ENCODE measurements at places on chromosomes 2 and 18.

- peak; percentile 72 for DNase-seq
Observed at GRCh38 chr2:31333527-31334183, 80.9 kb downstream of the XDH start.

DNA sequence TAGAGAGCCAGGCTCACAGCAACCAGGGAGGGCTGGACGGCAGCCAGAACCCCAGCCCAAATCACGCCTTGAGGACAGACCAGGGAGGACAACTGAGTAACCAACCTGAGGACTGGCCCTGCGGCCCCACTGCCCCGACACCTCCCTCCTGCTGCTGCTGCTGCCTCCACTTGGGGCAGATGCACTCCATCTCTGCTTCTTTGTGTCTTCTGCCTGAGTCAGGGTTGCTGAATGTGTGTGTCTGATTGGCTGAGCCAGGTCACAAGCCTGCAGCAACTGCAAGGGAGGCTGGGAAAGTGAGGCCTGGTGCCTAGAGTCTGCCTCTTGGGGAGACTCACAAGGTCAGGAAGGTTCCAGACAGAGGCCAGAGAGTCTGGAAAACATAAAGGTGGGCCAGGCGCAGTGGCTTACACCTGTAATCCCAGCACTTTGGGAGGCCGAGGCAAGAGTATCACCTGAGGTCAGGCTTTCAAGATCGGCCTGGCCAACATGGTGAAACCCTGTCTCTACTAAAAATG, 83.4 kb downstream of the ZFP36L2 start:
- no peak for DNase-seq

GRCh38 chr2:220071696-220072095, 444.3 kb downstream of the SLC4A3 start:
- no peak for DNase-seq

DNA sequence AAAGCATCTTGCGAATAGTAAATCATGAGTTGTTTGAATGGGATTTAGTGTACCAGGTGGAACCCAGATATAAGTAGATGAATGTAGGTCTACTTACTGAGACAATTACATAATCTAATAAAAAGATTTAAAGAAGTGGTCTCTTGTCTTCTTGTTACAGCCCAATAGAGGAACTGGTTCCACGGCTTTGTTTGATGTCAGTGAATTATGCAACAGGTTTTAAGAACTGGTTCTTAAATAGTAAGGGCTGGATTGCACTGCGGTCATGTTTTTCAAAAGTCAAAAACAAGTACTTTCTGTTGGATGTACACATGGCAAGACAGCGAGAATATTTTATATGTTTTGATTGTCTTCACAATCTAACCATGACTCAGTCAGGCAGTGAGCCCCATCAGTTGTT, 15.4 kb upstream of the SLC9A2 start:
- DNase-seq = no peak

GRCh38 chr2:134206031-134206430, 47.8 kb upstream of the MGAT5 start:
- DNase-seq = no peak

DNA sequence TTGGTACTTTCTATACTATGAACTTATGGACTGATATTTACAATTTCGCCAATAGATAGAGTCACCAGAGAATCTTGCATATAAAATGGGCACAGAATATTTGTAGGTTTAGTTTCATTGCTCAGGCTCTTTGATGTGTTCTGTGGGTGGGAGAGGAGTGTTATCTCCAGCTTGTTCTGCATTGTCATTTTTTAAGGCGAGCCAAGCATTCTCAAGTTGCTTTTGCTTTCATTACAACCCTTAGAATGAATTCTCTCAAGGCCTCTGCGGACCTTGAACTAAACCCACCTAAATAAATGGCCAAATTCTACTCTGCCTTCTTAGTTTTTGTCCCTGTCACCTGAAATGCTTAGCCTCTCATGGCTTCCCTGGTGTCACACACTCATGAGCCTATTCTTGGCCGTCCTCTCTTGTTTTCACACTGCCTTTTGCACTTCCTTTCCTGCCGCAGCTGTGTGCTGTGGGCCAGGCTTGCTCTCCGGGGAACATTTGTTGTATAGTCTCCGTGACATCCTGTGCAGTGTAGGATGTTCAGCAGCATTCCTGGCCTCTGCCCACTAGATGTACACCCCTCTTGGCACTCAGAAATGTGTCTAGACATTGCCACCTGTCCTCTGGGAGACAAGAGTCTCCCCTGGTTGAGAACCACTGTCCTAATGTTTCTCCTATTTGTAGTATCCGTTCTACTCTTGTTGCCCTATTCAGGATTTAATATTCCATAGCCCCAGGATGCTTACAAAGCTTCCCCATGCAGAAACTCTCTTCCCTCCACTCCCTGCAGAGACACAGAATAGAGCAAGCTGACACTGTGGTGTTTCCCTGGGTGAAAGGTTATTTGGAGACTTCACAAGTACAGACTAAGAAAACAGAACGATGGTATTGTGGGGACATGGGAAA, 255.6 kb downstream of the PTPRM start:
- no peak for DNase-seq

GRCh38 chr18:3248658-3249359, 1.2 kb downstream of the MYL12A start:
- DNase-seq = peak; percentile 39

DNA sequence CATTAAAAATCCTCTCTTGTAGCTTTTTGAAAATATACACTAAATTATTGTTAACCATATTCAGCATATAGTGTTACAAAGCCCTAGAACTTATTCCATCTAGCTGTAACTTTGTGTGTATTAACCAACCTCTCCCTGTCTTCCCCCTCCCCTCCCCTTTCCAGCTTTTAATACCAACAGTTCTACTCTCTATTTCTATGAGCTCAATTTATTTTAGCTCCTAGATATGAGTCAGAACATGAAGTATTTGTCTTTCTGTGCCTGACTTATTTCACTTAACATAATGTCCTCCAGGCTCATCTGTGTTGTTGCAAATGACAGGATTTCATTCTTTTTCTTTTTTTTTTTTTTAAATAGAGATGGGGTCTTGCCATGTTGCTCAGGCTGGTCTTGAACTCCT, 45.1 kb downstream of the GPD2 start:
- no peak for DNase-seq

DNA sequence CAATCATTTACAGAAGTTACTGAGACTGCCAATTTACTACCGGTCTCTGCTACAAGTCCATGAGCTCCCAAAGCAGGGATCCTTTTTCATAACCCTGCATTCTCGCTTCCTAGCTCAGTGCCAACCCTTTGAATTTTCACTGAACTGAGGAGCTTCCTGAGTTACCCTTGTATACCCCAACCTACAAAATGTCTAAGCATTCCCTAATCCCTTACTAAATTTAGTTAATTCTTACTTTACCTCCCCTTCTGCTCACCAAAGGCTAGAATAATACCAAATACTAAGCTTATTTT, 9.6 kb downstream of the MAT2A start:
- no peak for DNase-seq

DNA sequence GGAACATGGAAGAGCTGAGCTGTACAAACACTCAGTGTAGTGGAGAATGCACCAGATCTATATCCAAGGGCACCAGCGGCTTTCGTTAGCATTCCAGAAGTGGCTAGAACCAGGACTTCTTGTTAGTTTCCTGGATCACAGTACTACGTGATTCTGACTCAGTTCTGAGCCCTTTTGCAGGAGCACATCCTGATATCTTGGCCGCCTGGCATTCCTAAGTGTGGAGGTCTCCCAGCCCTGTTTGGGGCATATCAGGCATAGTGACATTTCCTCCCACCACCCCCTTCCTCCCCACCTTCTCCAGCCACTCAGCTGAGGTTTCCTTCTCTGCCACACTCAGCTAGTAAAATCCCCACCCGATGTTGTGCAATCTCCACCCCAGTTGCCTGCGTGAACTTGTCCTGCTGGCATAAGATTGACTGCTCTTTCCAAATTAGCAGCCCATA, 63.4 kb downstream of the BMP10 start:
- no peak for DNase-seq

DNA sequence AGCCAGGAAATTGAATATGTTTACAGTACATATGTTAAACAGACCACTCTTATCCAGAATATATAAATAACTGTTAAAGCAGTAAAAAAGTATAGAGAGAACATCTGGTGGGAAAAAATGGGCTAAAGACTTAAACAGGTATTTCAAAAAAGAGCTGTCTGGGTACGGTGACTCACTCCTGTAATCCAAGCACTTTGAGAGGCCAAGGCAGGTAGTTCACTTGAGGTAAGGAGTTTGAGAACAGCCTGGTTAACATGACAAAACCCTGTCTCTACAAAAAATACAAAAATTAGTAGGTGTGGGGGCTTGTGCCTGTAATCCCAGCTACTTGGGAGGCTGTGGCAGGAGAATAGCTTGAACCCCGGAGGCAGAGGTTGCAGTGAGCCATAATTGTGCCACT, 171.4 kb upstream of the FSIP2 start:
- no peak for DNase-seq

DNA sequence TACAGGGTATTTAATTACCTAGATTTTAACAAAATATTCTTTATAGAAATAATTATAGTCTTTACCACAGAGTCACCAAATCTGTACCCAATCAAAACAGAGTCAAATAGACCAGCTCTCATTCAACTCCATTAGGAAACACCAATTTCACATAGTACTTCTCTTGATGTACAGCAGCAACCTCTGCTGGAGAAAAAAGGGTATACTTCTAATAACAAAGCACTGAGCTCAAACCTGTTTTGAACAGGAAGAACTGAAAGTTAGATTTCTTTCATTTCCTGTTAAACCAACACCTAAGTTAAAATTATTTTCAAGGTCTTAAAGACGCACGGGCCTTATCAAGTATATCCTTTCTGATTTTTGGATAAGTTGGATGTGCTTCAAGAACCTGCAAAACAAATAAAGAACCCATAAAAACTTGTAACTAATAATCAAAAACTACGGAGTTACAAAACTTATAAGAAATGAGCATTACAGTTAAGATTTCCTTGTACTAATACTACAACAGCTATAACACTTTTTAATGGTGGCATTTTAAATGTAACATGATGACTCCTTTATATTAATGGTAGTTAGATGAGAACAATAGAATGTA, 79.0 kb downstream of the TTC21B start:
- DNase-seq = no peak

DNA sequence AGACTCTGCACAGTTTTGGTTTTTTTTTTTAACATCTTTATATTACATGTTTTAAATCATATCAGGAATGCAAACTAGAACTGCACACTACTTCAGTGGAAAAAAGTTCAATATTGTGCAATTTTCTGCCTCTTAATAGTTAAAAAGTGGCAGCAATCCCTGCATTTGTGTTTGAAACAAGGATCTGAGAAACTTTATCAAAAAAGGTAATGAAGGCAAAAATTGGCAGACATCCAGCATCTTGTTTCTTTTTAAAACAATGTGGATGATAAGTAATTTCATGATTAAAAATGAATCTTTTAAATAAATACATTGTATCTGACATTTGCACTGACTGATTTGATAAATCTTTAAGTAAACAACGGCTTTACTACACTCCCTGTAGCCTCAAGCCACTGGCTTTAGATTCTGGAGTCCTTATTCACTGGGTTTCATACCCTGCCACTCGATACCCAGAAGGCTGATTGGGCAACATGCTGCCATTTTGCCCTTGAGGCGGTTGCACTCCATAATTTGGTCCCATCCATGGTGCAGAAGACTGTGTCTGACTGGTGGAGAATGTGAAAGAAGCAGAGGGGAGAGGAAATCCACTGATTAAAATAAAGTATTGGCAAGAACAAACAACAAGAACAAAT, 21.6 kb upstream of the C2orf42 start:
- DNase-seq = no peak

DNA sequence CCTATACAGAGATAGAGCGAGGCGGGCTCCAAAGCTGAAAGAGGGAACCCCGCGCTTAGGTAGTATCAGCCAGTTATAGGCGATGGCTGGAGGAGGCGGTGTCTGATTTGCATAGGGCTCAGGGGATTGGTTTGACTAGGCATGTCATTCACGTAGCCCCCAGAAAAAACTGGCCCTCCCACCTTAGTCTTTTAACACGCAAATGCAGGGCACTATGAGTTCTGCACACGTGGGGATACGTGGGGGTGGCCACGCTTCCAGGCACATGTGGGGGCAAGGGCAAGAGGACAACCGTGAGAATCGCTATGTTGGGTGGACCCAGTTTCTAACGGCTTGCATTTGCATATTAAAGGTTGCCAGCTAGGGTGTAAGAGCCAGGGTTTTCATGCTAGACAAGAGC, 56.7 kb upstream of the MSTN start:
- DNase-seq = peak; percentile 21

DNA sequence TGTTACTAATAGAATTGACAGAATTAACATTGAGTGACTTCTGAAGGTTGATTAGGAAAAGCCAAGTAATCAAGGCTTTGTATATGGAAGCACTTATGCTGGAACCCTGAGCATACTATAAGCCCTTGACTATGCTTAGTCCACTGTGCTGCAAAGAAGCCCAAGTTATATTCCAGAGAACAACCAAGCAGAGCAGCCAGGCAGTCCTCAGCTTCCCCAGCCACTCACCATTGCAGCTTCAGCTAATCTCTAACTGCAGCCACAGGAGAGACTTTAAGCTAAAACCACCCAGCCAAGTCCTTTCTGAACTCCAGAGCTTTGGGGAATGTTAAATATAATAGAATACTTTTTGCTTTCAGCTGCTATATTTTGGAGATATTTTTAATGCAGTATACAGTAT, 164.4 kb upstream of the VWC2L start:
- no peak for DNase-seq

GRCh38 chr2:7765236-7765635, 848.0 kb downstream of the RNF144A start:
- no peak for DNase-seq

- DNase-seq = no peak
Observed at GRCh38 chr2:85771486-85771885, 17.7 kb downstream of the ATOH8 start.

- DNase-seq = no peak
Observed at GRCh38 chr2:164008752-164009151, 272.9 kb upstream of the FIGN start.

- no peak for DNase-seq
Observed at GRCh38 chr2:47227532-47228279, 72.6 kb upstream of the STPG4 start.

DNA sequence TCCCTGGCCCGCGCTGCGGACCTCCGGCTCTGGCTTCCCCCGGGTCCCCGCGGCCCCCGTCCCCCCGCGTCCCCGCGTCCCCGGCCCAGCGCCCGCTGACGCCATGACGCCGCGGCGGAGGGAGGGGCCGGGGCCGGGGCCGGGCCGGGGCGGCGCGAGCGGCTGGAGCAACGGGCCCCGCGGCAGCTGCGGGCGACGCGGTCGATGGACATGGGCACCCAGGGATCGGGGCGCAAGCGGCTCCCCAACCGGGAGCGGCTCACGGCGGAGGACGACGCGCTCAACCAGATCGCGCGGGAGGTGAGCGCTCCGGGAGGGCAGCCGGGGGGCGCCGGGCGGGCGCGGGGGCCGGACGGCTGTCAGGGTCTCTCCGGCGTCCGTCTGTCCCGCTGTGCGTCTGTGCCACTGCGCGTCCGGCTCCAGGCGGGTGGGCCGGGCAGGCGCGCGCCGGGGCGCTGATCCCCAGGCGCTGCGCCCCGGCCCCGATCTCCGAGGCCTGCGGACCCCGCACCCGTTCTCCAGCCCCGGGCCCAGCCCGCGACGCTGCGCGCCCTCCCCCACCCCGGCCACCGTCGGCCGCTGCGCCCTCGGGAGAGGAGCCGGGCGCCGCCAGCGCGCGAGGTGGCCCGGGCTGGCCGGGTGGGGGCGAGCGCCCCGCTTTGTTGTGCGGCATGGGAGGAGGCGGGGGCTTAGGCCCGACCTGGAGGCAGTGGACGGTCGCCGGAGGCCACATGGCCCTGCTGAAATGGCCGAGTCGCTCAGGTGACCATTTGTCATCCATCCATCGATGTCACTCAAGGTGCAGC, at the start of gene LRRFIP1:
TSS of gene LRRFIP1 (plus strand) at position 147 of the 806 bp plus-strand sequence. CDS start at position 205, 58 bp downstream.
- DNase-seq = no peak

GRCh38 chr2:154381931-154382794, 316.3 kb upstream of the KCNJ3 start:
- DNase-seq = no peak

All from right lung (tissue), 10 donors.